ENCODE measurements at places on chromosomes 3 and 15. TPM values are rescaled to one million over a fixed set of nuclear protein-coding genes. Genes with fewer than 3 reads are reported as not detected.

The GOLGA6L4 gene
- 0.39 TPM for total RNA-seq

The SLC2A2 gene
- total RNA-seq: not detected

The MBD4 gene
- total RNA-seq: 19.2 TPM

The TGM4 gene
- 0.39 TPM for total RNA-seq

The FAM174B gene
- 9.1 TPM for total RNA-seq

The ZNF197 gene
- total RNA-seq: 1.4 TPM

The RFC4 gene
- 40.7 TPM for total RNA-seq

The DNAH12 gene
- 0.18 TPM for total RNA-seq

The GCNT3 gene
- total RNA-seq: 125 TPM

The GOLGA6B gene
- not detected for total RNA-seq

The GRAMD2A gene
- total RNA-seq: 0.22 TPM

The MGLL gene
- total RNA-seq: 60.1 TPM

The GPR156 gene
- total RNA-seq: 0.46 TPM

The SERPINI1 gene
- total RNA-seq: 2.4 TPM

The UBE3A gene
- total RNA-seq: 27.0 TPM

The EBLN2 gene
- 0.41 TPM for total RNA-seq

The ADAMTS7 gene
- total RNA-seq: 4.5 TPM

The CPLX3 gene
- not detected for total RNA-seq

The GOLGA6L10 gene
- 0.35 TPM for total RNA-seq

The SLC38A3 gene
- total RNA-seq: 0.06 TPM

The NCK1 gene
- total RNA-seq: 26.6 TPM

The INSYN1 gene
- 2.7 TPM for total RNA-seq

The MAP6D1 gene
- total RNA-seq: 6.6 TPM

The GPR171 gene
- total RNA-seq: not detected

The SAMMSON gene
- total RNA-seq: not detected

The ARHGEF26 gene
- total RNA-seq: 12.6 TPM

The KAT2B gene
- 5.5 TPM for total RNA-seq

The ST8SIA2 gene
- total RNA-seq: 0.37 TPM

The MKRN2OS gene
- total RNA-seq: not detected

The BRK1 gene
- total RNA-seq: 190 TPM

The A4GNT gene
- total RNA-seq: not detected

The ELL3 gene
- 1.1 TPM for total RNA-seq

The RTP2 gene
- total RNA-seq: not detected

The AMIGO3 gene
- 0.83 TPM for total RNA-seq

The TMEM62 gene
- total RNA-seq: 9.7 TPM

The MOBP gene
- total RNA-seq: 0.03 TPM

The OCA2 gene
- total RNA-seq: 0.48 TPM

The CAMK2N2 gene
- 1.5 TPM for total RNA-seq

The CAMKV gene
- total RNA-seq: 0.29 TPM

The B4GALT4 gene
- 106 TPM for total RNA-seq

The ANKRD63 gene
- 0.20 TPM for total RNA-seq
